Activated CD8-positive, alpha-beta memory T cell treated with anti-CD3 and anti-CD28 coated beads, Interleukin-2, amount 50 U/mL, for 4 hours (primary cell): ENCODE measurements at places on chromosomes 7 and 10.

DNA sequence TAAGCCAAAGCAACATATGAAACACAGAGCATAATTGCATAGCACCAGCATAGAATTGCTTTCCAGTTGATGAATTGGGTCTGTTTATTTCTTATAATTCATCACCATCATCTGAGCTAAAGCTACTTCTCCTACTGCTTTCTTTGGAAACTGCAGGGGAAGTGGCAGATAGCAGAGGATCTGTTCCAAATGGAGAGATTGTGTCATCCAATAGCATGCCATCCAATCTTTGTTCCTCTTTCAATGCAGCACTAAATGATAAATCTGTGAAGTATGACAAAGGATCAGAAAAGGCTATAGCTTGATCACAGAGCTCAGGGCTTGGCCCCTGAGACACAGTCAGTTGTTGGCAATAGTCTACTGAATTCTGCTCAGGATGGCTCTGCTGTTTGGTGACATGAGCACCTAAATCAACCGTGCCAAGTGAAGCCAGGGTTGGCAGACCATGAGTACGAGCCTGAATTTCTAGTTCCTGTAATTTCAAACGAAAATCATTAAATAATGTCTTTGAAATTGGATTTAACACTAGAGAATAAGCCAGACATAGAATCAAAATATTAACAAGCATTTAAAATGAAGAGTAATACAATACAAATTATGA lies 90.0 kb downstream of the TFEC start:
- no peak for DNase-seq

- DNase-seq = no peak
Measured at GRCh38 chr10:20785174-20785573, 111.9 kb downstream of the NEBL start.

DNA sequence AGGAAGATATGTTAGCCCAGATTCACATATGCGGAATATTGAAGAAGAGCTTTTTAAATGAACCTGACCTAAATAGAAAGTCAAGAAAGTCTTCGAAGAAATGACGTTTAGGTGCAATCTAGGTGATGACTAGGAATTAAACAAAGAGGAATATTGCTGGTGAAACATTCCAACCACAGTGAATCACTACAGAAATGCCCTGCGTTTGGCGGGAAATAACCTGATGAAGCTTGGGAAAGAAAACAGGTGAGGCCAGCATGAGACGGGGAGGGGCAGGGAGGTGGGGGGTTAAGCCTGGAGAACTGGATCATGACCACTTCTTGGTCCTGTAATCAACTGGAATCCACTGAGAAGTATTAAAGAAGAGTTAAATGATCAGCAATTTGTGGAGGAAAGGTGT lies 299.4 kb upstream of the VSTM2A start:
- DNase-seq = no peak

DNA sequence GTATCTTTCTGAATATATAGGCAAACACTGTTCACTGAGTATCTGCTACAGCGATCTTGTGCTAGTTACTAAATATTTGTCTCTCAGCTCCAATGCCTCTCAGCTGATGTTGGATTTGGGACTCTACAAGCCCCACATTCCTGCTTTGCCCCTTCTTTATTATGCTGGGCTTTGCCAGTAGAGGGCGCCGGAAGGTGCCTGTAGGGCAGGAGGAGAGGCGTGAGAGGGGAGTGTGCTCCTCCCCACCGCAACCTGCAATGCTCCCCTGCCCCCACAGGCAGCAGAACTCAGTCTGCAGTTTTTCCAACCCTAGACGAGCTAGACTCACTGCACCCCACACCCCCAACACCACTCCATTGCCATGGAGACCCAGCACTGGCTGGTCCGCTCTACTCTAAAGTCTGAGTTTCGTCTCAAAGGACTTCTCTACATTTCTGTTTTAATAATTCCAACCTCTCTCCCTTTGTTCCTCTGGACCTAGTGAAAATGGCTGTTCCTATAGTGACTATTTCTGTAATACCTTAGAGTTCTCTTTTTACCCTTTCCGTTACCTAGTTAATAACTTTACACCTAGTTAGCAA lies 337.6 kb downstream of the CCSER2 start:
- no peak for DNase-seq

GRCh38 chr7:2141651-2142050 lies 91.1 kb downstream of the MAD1L1 start:
- no peak for DNase-seq

GRCh38 chr10:30036341-30036740 lies 23.0 kb downstream of the JCAD start:
- no peak for DNase-seq

- no peak for DNase-seq
Measured at GRCh38 chr10:5508161-5508604, 8.8 kb upstream of the CALML5 start.

GRCh38 chr10:28125701-28126100 lies 126.8 kb upstream of the ODAD2 start:
- no peak for DNase-seq

DNA sequence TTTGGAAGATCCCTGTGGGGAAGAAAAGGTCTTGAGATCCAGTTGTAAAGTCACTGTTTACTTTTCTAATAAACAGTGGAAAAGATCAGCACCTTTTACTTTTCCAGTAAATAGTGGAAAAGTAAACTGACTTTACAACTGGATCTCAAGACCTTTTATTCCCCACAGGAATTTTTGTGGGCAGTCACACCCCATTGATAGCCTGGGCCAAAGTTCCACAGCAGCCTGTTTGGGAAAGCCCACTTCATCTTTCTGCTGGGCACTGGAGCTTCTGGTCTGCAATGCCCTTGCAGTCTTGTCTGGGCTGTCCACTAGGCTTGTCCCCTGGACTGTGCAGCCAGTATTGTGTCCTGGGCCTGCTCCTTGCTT lies 50.2 kb downstream of the ADCY1 start:
- no peak for DNase-seq

DNA sequence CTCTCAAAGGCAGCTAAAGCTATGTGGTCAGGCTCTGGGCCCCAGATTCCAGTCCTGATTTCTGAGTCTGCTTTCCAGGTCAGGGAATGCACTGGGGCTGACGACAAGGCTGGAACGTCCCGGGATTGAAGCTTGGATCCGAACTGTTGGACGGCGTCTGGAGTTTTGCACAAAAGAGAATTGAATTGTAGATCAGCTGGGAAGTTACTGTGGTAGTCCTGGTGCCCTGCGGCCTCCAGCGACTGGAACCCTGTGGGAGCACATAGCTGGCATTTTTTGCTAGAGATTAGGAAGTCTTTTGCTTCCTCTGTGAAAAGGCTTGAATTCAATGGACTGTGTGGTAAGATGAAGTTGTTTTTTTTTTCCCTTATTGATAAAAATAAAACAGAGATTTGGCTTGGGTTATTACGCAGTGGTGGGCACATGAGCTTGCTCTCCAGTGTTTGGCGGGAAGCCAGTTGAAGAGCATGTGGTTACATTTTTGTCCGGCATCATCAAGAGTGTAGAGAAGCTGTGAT lies at the start of gene HK1:
Gene HK1 (plus strand): TSS at position 51 of the 518 bp plus-strand sequence.
- no peak for DNase-seq

- DNase-seq = no peak
Measured at GRCh38 chr7:53446170-53446569, 410.7 kb downstream of the POM121L12 start.

DNA sequence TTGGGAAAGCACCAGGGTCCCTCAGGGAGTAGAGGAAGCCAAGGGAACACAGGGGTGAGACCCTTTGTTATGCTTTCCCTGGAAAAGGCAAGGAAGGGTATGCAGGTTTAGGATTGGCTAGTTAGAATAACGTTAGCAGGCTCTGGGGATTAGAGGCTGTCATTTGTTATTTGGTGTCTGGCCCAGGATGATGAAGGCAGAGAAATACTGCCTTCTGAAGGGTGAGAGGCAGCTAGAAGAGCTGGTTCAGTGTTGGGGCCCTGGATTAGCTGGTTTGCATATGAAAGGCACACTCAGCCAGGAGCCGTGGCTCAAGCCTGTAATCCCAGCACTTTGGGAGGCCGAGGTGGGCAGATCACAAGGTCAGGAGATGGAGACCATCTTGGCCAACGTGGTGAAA lies 3.0 kb upstream of the PILRA start:
- DNase-seq = no peak

DNA sequence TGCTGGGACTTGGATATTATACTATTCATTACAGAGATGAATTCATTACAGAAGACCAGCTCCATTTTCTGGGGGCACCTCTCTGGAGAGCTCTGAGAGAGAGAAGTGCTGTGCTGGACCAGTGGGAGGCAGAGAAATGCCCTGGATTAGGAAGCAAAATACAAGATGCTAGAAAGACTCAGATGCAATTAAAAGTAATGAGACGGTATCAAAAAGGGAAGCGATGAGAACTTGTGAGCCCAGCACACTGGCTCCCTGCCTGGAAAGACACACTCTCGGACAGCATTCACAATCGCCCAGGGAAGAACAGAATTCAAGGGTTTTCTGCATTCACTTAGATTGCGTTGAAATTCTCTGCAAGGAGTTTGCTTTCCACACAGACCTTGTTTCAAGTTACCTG lies 3.5 kb upstream of the FRAT2 start:
- DNase-seq = no peak

GRCh38 chr10:79079054-79079397 lies 10.3 kb downstream of the ZMIZ1 start:
- no peak for DNase-seq

GRCh38 chr10:43574906-43575305 lies 490 bp upstream of the ZNF239 start:
- no peak for DNase-seq

- DNase-seq = no peak
Measured at GRCh38 chr10:110044681-110045080, 36.9 kb downstream of the ADD3 start.

- DNase-seq = no peak
Measured at GRCh38 chr7:127209886-127210285, 42.9 kb downstream of the GRM8 start.

DNA sequence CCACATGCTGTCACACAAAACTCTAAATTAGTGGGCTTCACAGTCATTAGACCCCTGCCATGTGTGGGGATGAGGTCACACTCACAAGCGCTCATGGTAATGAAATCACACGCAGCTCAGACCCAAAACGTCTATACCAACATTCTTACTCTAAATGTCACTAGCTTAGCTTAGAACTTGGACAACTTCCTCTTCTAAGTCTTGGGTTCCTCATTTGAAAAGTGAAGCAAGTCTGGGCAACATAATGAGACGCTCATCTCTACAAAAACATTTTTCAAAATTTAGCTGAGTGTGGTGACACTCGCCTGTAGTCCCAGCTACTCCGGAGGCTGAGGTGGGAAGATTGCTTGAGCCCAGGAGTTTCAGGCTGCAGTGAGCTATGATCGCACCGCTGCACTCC lies 92.7 kb upstream of the MACROH2A2 start:
- no peak for DNase-seq

GRCh38 chr7:112056409-112056808 lies 149.8 kb downstream of the DOCK4 start:
- no peak for DNase-seq

DNA sequence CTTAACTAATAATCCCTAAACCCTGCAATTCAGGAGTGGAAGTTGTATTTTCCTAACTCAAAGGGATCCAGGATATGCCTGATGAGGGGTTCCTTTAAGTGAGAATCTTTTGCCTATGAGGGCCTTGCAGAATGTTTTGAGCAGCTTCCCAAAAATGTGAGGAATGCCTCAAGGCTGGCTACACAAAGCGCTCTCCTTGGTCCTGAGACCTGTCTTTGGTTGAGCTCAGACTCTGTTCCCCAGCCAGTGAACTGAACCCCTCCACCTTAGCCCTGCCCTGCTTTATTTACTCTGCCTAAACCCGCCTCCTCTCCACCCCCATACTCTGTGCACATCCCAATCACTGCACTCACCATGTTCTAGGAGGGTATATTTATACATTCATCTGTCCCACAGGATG lies 108.6 kb downstream of the NRCAM start:
- DNase-seq = no peak

- DNase-seq = no peak
Measured at GRCh38 chr7:79199961-79200360, 253.5 kb downstream of the MAGI2 start.

GRCh38 chr10:109239371-109239770 lies 683.9 kb downstream of the XPNPEP1 start:
- no peak for DNase-seq

DNA sequence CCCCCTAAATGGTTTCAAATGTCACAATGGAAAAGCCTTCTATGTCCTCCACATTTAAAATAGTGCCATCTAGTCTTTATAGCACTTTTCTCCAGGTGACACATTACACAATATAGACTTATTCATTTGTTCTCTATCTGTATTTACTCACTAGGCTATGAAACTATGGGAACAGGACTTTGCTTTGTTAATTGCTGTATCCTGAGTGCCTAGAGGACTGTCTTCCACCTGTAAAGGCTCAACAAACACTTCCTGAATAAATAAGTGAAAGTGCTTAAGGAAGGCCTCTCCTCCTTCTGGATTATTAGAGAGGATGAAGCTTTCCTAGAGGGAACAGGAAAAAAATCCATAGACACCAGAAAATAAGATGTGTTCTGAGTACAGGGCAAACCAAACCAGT lies 397.6 kb upstream of the LRRN3 start:
- no peak for DNase-seq

DNA sequence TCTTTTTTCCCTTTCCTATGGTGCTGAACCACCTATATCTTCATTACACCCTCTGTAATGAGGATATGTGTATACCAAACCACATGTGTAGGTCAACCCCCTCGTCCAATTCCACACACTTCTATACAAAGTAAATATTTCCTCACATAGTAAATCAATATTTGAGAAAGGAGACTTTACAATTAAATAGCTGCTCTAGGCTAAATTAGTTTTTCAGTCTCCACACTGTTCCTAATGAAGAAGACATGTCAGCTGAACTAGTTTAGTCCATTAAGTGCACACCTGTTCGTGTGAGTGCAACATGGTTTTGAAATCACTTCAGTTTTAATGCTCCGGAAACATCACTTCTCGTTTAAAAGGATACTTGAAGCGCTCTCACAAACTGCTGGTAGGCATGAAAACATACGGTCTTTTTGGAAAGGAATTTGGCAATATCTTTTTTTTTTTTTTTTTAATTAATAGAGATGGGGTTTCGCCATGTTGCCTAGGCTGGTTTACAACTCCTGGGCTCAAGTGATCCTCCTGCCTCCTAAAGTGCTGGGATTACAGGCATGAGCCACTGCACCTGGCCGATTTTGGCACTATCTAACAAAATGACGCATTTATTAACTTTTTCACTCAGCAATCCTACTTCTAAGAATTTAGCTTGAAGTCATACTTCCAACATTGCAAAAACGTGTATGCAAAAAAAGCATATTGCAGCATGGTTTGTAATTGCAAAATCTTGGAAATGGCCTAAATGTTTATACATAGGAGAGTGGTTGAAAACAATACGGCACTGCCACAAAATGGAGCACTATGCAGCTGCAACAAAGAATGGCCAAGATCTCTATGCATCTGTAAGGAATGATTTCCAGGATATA lies 2.1 kb upstream of the XRCC2 start:
- DNase-seq = no peak

GRCh38 chr10:122249991-122250750 lies 20.9 kb upstream of the BTBD16 start:
- no peak for DNase-seq

GRCh38 chr10:33532901-33533300 lies 198.4 kb upstream of the NRP1 start:
- no peak for DNase-seq

GRCh38 chr7:92781117-92781720 lies 55.2 kb downstream of the CDK6 start:
- DNase-seq = no peak
